GM19239 (cell line): ENCODE measurements at places on chromosomes 13 and 19.

DNA sequence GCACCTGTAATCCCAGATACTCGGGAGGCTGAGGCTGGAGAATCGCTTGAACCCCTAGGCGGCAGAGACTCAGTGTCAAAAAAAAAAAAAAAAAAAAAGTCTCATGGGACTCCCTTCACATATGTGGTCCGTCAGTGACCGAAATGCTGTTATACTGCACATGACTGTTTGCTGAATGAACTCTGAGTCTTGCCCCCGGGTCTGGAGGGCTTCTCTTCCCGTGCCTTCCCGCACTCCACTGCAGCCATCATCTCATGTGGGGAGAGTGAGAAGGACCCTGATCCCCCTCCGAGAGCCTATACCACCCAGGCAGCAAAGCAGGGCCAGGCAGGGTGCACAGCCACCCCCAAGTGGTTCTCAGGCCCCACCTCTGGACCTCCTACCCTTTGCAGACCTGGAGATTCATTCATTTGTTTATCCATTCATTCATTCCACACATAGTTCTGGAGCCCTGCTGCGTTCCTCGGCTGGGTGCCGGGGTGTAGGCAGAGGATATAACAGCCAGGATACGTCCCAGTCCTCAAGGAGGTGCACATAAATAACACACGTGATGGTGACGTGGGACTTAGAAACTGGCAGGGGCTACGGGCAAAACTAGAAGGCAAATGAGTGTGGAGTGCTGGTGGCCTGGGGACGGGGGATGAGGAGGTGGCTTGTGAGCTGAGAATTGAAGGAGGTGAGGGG is 14.2 kb downstream of the NDUFA11 start:
- DNase-seq: no peak

- DNase-seq: no peak
These were observed 14.5 kb downstream of the SHISA2 start for GRCh38 chr13:26037302-26037701.

GRCh38 chr13:38308736-38309135 is 40.9 kb upstream of the UFM1 start:
- no peak for DNase-seq

- DNase-seq: no peak
These were observed 808.6 kb upstream of the ARGLU1 start for GRCh38 chr13:107376341-107377125.

DNA sequence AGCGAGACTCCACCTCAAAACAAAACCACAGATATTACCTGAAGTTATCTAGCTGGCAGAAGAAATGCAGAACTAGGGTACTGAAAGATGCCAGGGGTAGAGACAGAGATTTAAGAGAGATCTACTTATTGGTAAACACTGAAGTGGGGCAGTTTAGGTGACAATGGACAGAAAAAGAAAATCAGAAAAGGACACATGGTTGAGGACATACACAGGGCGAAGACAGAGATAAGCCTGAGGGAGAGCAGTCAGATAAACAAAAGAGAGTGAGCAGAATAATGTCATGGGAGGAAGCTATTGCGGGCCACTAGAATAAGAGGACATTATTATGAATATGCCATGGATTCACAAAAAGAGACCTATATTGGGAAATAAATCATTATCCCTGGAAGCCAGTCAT is 3.3 kb downstream of the NEK5 start:
- DNase-seq: no peak
